ENCODE measurements at places on chromosomes 3 and 15.

DNA sequence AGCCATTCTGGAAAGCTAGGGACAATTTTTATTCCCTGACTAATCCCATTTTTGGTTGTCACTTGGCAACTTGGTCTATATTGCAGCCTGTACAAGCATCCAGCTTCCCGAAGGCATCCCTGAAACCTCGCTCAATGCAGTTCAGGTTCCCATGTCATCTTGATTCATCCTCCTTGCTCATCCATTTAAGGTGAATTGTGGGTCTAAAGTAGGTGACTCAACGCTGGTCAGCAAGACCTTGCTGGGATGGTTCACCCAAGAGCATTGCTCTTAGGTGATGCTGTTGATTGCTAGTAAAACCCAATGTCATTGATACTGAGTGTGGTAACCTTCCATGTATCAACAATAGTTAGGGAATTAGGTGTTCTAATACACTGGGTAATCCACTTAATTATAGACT lies 13.1 kb upstream of the RAB8B start:
- no peak for DNase-seq

GRCh38 chr3:162141272-162141791 lies 644.7 kb downstream of the OTOL1 start:
- DNase-seq = no peak

GRCh38 chr3:163971861-163972260 lies 1106.4 kb downstream of the SI start:
- DNase-seq = no peak

- no peak for DNase-seq
Observed at GRCh38 chr15:53312707-53313106, 446.8 kb downstream of the WDR72 start.

DNA sequence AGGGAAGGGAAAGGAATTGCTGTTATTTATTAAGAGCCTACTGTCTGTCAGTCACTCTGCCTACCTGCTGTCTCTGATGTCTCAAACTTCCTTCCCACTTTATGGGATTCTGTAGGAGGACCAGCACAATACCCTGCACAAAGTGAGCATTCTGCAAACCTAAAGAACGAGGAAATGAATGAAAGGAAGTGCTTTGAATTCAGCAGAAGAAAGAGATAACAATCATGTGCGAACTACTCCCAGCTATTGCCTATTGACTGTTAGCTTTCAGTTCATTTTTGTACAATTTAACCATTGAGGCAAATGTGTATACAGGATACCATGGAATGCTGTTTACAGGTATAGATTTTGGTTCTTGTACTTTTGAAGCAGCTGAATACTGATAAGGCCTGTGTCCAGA lies 66.8 kb downstream of the CMSS1 start:
- no peak for DNase-seq

DNA sequence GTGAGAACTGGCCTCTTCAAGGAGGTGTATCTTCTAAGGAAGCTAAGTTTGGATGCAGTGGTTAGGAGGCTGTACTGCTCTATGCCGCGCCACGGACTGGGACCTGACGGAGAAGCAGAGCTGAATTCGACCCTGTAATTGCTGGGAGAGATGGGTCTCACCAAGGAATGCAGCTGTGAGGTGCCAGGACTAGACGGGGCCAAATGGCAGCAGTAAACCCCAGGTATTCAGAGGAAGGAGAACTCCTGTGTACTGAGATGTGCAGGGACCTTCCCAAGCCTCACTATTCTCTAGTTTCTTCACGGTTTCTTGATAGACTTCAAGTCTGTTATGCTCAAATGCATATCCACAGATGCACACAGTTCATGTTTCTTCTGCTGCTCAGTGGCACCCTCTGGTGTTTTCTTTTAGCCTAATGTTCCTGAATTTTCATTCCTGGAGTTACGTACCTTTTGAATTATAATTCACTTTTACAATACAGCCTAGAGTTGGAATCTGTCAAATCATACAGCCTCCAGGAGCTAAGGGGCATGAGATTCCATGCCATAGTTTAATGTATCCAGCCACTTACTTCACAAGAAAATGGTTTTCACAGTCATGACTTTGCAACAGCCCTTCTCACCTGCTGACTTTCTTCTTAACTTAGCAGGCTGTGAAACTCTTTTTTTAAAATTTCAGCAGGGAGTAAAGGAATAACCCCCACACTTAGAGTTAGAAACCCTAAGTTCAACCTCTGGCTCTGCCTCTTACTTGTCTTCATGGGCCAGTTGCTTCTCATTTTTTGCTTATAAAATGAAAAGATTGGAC lies 61.8 kb downstream of the GLDN start:
- peak; percentile 59 for DNase-seq

GRCh38 chr3:81161851-81162250 lies 599.6 kb downstream of the GBE1 start:
- no peak for DNase-seq

- DNase-seq = no peak
Observed at GRCh38 chr15:81105545-81105944, 28.5 kb upstream of the CFAP161 start.

DNA sequence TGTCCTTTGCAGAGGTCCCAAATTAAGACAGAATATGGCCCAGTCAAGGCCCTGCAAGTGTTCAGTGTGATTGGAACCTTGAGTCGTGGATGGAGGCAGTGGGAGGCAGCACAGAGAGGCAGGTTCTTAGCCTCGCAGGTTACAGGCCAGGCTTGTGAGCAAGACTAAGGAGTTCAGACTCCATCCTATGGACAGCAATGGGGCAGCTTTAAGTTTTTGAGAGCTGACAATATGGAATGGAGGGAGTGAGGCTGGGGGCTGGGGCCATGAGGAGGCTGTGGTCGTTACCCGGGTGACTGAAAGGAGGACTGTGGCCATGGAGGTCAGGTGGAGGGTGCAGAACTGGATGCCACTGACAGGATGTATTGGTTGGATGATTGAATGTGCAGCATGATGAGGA lies 74.1 kb upstream of the PRR23C start:
- no peak for DNase-seq

DNA sequence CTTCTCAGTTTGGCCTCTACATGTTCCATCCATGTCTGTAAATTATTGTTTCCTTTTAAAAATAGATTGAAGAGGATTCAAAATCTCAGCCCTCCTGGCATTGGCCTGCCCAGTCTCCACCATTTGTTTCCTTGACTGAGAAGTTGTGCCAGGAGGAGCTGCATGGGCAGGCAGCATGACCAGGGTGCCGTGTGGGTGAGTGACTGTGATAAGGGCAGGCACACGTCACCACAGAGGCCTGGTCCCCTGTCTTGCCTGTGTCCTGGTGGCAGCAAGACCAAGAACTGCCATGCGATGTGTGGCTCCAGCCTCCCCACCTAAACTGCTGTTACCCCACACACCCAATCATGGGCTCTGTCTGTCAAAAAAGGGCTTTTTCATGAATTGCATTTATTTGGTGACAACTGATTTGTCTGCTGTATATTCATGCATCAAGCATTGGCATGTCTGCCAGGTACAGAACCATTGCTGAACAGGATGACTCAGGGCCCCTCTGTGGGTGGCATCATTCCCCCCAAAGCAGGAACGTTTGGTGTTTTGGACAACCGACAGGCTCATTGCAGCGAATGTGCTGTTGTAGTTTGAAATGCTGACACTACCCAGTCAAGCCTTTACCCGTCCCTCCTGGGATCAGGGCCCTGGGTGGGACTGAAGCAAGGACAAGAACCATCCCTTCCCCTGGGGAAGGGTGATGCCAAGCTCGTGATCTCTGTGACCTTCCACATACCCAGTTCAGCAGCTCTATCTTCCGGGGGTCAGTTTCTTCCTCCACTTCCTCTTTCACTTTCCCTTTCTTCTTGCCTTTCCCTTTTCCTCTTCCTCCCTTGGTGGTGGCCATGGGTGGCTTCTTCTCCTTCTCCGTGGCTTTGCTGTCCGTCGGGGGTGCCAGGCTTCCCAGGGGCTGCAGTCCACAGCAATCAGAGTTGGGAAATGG lies 51.6 kb downstream of the TRPM1 start:
- peak; percentile 6 for DNase-seq
